ENCODE measurements at places on chromosomes 12 and 14. TPM values are rescaled to one million over a fixed set of nuclear protein-coding genes. Genes with fewer than 3 reads are reported as not detected.

Gene CCDC177
- total RNA-seq: not detected

Gene PPTC7
- total RNA-seq: 13.9 TPM

Gene LIN7A
- total RNA-seq: 6.3 TPM

Gene KITLG
- 45.7 TPM for total RNA-seq

Gene AGAP2
- 0.39 TPM for total RNA-seq

Gene INSM2
- not detected for total RNA-seq

Gene PKP2
- total RNA-seq: not detected

Gene ZBTB25
- 7.2 TPM for total RNA-seq

Gene LHX5
- not detected for total RNA-seq

Gene LALBA
- total RNA-seq: not detected

Gene DIO3
- not detected for total RNA-seq

Gene CLEC4D
- not detected for total RNA-seq

Gene MGST1
- total RNA-seq: 293 TPM

Gene TRIP11
- total RNA-seq: 28.2 TPM

Gene PALS1
- 13.2 TPM for total RNA-seq

Gene PGF
- 6.3 TPM for total RNA-seq

Gene MYF5
- not detected for total RNA-seq

Gene SERPINA12
- not detected for total RNA-seq

All from subcutaneous preadipocyte (primary cell).